CD4-positive, alpha-beta T cell treated with Interleukin-2 at 100 ng/mL for 4 hours (primary cell): ENCODE measurements at places on chromosomes 4 and X.

DNA sequence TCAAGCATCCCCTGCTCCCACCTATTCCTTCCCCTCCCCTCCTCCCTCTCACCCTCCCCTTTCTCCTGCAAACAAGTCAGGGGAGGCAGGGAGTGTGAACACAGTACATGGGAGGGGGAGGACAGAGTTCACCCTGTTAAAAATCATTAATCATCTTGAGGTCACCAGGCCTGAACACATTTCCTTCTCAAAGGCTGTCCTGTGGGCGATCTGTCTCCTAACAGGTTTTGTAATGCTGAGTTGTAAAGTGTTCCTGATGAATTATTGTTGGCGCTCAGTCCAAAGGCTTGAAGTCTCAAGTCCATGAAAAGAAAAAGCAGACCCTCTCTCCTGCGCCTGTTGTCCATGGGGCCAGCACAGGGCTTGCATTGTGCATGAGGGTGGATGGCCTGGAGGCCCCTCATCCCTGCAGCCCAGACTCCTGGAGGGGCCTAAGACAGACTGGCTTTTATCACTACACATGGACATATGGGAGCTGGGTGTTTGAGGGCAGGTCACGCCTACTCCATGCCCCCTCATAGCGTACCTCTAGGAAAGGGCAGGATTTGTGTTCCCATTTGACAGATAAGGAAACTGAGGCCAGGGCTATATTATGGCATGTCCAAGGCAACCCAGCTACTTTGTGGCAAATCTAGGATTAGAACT is 189.1 kb downstream of the RAB28 start:
- DNase-seq, result no peak

DNA sequence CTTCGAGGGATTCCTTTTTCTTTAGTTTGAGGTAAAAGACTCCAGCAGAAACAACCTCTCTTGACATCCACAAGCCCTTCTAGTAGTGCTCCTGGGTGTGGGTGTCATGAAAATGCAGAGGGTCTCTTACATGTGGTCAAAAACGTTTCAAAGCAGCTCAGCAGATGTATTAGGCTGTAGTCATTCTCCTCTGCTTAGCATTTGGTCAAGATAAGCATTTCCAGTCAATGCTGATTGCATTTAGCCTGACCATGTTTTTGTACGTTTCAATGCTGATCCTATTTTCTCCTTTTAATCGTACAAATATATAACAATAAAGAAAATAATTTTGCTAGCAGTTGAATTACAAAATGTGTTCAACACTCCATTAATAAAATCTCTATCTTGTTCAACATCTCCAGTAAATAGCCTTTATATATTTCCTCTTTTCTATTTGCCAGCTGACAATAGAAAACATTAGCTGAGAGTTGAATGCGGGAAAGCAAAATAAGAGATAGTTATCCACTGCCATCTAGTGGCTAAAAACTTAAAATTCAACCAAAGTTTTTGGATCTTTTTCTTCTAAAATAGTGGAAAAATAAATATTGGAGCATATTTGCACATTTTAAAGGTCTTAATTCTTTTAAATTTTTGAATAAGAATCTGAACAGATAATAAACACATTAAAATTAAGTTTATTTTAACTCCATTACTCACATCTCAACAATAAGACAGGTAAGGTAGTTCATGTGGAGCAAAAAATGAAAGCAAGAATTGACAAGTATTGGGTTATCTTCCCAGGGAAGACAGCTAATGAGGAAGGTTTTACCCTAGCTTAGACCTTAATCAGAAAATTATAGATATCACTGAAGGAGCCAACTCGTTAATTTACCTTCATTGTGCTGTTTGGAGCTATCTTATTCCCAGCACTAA is 15.2 kb upstream of the PACRGL start:
- peak; percentile 30 for DNase-seq

DNA sequence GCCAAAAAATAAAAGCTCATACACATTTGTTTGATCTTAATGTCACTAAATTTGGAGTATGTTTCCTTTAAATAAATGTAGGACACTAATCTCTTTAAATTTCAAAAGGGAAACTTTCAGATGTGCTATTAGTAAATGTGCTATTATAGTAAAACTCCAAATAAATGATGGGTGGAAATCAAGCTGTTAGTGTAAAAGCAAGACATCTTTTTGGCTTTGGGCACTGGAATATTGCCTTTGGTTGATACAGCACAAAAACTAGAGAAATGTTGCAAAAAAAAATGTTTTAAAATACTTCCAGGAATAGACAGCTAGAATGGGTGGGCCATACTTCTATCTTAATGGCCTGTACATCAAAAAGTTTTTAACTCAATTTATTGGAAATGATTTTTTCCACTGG is 151.6 kb downstream of the FBXO8 start:
- no peak for DNase-seq

DNA sequence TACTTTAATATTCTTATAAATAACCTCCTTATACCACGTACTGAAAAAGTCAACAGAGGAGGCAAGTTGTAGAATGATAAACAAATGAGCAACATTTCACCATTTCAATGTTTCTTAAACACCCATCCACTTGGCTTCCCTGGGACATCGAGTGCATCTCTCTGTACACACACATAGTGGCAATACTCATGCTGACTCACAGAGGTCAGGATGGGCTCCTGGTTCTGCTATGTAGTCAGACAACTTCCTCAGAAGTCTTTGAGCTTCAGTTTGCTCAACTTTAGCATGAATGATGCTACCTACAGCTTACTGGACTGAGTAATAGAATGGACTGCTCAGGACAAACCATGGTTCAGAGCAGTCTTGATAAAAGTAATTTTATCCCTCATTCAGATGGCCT is 56.9 kb downstream of the MAD2L1 start:
- DNase-seq, result no peak

GRCh38 chr4:33160126-33160525 is 2440.0 kb downstream of the PCDH7 start:
- no peak for DNase-seq

DNA sequence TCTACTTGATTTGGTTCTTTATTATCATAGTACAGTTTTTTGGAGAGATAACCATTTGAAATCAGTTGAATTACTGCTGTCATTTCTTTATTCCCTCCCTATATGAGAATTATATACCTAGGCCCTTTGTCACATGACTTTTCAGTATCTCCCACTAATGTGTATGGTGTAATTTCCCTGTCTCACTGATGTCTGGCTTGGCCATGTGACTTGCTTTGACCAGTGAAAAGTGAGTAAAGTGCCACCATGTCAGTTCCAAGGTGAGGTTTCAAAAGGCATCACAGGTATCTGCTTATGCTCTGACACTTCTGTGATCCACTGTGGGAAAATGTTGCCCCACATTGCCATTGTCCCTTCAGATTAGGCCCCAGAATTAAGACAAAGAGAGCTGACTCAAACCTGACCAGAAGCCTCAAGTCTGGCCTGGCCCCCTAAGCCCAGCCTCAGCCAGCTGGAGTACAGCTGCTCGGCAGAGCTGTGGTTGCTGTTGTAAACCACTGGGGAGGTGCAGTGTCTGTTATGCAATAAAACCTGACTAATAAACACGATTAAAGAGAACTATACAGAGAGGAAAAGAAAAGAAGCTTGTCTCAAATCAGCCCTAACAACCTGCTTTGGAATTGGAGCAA is 27.5 kb downstream of the SETD7 start:
- peak; percentile 26 for DNase-seq

- no peak for DNase-seq
These were observed 156.3 kb downstream of the TMEM164 start for GRCh38 chrX:110159235-110159634.

DNA sequence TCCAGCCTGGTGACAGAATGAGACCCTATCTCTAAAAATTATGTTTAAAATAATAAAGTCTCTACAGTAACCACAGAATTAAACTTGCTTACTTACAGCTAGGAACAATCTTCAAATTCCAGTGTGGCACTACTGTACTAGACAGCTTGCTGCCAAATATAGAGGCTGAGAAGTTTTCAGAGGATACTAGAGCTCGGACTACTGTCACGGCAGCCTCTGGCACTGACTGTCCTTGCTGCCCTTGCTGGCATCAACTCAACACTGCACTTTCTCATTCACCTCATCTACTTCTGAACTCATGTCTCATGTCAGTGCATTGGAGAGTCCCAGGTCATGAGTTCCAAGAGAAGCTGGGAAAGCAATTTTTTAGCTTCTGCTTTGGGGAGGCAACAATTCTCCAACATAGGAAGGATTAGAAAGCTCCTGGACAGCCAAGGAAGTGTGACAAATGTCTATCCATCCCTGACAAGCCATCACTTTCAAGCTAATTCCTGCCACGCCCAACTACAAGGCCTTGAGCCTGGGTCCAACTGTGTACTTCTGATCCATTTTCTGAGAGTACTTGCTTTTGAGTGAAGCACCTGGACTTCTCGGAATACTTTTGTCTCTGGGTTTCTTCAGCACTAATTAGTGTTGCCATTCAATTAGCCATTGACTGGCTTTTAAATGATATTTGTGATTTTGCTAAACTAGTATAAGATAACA is 98.6 kb upstream of the NR3C2 start:
- DNase-seq, result no peak

GRCh38 chr4:47855350-47855749 is 17.5 kb upstream of the CORIN start:
- no peak for DNase-seq

GRCh38 chrX:49249071-49249470 is 13.8 kb downstream of the CCDC22 start:
- no peak for DNase-seq

- DNase-seq, result peak; percentile 9
These were observed 93.9 kb downstream of the NSUN7 start for GRCh38 chr4:40843696-40844095.

GRCh38 chr4:39587881-39588280 is 50.8 kb downstream of the SMIM14 start:
- DNase-seq, result no peak

DNA sequence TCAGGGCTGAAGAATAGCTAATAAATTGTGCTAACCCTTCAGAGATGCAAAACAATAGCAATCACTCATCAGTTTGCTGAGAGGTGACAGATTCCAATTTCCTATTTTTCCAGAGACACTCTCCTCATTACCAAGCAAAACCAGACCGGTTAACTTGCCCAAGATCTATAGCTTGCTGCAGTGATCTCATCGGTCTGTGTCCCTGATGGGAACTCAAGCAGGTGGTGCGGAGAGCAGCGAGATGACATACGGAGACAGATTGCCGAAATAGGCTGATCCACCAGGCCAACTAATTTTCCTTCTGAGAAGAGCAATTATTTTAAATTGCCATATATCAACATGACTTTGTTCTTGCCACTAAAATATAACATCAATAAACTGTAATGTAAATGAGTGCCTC is 10.5 kb upstream of the DCHS2 start:
- DNase-seq, result no peak
